Stimulated activated CD8-positive, alpha-beta memory T cell treated with anti-CD3 and anti-CD28 coated beads, Interleukin-7, amount 100 ng/mL, for 1 hour (primary cell): ENCODE measurements at places on chromosomes 5 and 9.

DNA sequence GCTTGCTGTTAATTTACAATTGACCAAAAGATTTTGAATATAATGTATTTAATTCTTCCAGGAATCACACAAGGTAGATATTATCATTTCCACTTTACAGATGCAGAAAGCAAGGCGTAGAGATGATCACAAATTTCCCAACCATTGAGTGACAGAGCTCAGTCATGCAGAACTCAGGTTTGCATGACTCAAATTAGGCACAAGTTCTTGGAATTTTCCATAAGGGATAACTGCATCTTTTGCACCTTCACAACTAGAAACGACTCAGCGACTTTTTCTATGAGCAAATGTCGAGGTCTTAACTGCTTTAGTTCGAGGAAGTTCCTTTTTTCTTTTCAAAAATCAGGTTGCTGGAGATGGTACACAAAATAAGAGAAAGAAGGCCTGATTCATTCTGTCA, 265.5 kb upstream of the PAPPA start:
- no peak for DNase-seq

DNA sequence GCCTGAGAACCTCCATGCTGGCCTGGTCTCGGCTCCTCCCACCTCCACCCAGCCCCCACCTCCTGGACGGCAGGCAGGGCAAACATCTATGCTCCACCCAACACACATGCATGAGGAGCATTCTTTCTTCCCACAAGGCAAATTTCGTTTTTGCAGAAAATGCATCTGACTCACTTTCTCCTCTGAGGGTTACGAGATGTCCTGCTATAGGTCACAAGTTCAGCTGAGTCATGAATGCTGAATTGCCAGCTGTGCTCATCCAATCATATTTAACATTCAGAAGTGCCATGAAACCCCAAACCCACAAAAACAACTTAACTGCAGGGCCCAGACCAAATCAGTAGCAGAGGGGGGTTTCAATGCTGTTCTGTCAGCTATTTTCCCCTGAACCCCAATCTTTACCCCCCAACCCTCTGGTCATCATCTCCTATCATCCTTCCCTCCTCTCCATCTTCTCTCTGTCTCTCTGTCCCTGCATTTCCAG, 39.0 kb upstream of the OSMR start:
- no peak for DNase-seq

- DNase-seq, result no peak
These were observed 5.9 kb downstream of the PLK2 start for GRCh38 chr5:58454025-58454424.

GRCh38 chr9:129752900-129753729, at the start of gene PTGES:
PTGES (minus strand) TSS chr9:129753042; CDS start chr9:129753012, 30 bp downstream.
- no peak for DNase-seq

- no peak for DNase-seq
These were observed 9.2 kb downstream of the POC5 start for GRCh38 chr5:75707911-75708509.

- DNase-seq, result no peak
These were observed 425.3 kb downstream of the CSNK1G3 start for GRCh38 chr5:123937230-123937629.

GRCh38 chr5:129377504-129377903, 82.6 kb upstream of the ADAMTS19 start:
- DNase-seq, result no peak

DNA sequence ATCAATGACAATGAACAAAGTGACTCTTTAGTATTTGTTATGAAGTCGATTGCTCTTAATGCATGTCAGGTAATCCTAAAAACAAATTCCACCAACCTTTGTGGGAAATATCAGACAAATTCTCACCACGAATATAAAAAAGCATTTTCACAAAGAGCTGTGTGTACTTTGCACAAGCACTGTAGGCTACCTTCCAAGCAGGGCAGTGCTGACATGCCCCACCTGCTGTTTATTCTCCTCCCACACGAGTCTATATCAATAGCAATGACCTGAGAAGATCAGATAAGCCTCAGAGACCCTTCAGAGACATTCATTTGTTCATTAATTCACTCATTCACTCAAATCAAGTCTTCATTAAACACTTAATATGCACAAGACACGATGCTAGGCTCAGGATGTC, 469.1 kb downstream of the ZSWIM6 start:
- no peak for DNase-seq

DNA sequence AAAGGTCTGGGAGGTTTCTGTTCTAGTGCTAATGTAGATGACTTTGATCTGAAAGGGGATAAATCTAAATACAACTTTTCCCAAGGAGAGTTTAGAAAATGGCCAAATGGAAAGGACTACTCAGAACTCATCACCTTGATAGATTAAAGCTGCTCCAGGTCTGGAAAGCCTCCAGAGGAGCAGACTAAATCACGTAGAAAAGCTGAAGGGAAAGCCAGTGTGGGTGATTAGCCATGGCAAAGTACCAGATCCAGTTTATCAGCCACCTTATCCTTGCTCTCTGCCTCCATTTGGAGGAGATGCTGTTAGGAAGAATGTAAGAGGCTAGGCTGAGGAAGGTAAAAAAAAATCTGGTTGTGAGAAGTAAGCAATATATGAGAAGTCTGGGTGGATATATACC, 120.7 kb upstream of the RAI14 start:
- DNase-seq, result no peak

- DNase-seq, result no peak
These were observed 110.4 kb upstream of the FAM174A start for GRCh38 chr5:100424787-100425186.

DNA sequence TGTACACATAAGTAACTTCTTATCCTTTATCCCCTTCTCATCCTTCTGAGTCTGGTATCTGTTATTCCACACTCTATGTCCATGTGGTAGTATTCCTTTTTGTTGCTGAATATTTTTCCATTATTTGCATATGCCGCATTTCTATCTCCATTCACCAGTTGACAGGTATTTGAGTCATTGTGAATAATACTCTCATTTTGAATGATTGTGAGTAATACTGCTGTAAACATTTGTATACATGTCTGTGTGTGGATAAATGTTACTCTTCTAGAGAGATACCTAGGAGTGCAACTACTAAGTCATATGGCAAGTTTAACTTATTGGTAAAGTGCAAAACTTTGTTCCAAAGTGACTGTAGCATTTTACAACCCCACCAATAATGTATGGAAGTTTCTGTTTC, 15.6 kb downstream of the RIC1 start:
- DNase-seq, result no peak

- DNase-seq, result no peak
These were observed 561.5 kb downstream of the SEMA5A start for GRCh38 chr5:8984386-8984785.
